Activated T-helper 2 cell treated with anti-CD3 and anti-CD28 coated beads, Interferon-gamma antibody, Interleukin-2, Interleukin-4, amounts not matched to agents 10 μg/mL and 5 μg/mL and 100 μg/mL, durations not matched to agents 14 hours and 24 hours and 36 hours (primary cell): ENCODE measurements at places on chromosomes 4 and X.

DNA sequence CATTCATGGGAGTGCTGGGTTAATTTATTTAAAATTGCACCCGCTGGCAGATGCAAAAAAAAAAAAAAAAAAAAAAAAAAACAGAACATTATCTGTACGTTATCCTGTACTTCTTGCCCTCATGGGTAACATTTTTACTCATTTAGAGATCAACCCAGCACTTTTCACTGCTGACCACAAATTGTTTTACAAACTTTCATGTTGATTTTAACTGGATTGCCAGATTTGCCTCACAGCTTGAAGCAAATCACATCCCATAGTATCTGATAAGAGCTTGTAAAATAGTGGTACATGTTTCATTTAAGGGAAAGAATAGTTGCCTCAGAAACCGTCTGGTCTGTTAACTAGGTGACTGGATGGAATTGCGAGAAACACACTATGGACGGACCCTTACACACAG lies 640.8 kb downstream of the TRIML1 start:
- no peak for DNase-seq

DNA sequence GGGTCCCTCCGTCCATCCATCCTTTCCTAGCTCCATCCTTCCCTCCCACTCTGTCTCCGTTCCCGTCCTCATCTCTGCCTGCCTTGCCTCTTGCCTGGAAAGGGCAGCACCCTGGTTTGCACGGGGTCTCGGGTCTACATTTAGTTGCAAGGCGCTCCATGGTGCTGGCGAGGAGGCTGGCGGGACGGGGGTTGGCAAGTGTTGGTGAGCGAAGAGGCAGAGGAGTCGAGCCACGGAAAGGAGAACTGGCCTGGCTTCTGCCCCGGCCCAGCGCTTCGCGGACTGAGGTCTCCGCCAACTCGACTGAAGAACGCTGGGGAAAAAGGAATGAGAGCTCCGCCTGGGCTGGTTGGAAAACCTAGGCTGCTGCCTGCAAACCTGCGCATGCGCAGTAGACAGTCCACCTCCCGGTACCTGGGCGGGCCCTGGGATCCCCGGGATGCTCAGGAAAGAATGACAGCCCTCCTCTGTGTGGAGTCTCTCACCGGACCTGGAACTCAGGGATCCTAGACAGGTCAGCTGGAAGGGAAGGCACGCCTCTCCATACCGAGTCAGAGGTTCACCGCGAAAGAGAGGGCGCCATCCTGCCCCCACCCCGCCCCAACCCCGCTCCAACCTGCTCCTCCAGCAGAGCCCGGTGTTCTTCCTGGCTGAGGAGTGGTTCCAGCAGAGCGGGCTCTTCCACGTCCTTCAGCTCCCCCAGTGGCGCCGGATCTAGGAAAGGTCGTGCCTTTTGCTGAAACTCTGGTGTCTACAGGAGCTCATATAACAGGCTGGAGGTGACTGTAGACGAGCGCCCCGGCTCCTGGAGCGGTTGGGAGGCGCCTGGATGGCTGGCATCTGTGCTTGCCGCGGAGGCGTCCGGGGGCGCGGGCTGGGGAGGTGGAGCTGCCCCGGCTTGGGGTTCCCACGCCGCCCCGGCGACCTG lies 6.0 kb downstream of the FRG2 start:
- DNase-seq = no peak

GRCh38 chr4:37803348-37803973 lies 23.0 kb upstream of the PGM2 start:
- no peak for DNase-seq

DNA sequence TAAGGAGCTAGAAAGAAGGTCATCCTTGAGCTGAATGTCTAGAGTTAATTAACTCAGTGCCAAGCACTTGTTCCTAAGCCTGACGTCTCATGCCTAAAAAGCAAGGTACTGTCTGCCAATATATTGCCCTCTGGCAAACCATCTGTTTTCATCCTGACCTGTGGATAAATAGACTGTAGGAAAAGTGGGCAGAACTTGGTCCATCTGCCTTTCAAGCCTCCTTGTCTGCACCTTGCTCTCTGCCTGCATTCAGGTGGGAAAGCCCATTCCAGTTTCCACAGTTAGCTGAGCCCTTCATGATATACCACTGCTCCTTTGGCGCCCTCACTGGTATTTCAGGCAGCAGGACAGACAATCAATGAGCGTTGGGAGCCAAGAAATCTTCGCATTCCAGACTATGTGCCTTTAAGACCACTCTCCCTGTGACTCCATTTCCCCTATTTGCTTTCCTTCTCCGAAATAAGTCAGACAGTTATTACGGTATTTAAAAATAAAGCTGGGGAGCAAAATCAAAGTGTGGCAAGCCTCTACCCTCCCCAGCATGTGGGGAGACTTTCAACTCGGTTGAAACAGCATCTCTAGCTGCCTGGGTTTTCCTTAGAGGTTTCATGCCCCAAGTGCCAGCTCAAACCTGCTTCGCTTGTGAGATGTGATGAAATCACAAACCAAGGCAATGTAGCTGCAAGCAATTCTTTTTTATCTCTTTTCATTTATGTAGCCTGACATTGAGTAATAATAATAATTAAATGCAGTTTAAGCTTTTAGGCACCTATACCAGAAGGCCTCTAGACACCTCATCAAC lies 2.5 kb upstream of the CCDC149 start:
- DNase-seq = no peak

DNA sequence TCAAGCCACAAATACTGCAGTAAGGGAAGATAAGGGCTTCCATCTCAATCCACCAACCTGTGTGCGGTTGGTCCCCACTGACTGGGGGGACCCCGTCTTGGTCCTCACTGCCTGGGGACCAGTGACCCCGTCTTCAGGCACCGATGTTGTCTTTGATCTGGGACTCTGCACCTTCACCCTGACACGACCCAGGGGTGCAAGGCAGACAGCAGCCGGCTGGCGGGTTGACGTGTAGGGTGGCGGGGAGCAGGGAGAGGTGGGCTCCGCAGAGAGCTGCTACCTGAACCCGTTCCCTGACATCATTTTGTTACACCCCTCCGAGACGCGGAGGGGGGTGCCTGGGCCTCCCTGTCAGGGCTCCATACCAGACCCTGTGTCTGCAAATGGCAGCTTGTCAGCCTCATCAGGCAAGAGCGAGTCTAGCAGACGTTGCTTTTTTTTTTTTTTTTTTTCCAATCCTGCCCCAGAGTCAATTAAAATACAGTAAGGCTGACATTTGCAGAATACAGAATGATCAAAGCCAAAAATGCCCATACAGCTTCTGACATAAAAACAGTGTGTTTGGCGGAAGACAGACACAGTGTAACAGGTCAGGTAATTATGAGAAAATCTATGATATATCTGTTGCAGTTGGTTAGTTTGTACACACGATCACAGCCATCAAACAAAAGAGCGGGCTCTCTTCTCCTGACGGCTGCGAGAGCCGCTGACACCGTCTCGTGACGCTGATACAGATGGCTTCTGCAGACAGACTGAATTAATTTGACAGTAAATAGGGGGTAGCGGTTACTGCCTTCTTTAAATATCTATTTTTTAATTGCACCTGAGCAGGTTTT lies 118.6 kb downstream of the CRLF2 start:
- DNase-seq = no peak

DNA sequence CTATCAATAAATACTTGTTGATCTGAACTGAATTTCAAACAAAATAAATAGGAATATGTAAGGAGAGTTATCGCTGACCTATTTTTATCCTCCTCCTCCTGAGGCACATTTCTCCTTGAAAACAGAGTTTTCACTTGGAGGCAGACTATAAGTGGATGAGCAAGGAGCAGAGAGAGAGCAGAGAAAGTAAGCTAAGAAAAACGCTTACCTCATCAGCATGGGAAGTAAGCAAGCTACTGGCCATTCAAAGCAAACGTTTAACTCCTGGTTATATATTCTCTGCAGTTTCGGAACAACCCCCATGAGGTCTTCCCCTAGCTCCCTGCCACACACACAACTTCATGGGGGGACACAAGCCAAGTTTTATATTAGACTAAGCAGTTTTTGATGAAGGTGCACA lies 13.2 kb downstream of the ZDHHC9 start:
- no peak for DNase-seq

- DNase-seq = no peak
Observed at GRCh38 chrX:129565046-129565650, 25.1 kb downstream of the OCRL start.

GRCh38 chr4:98546910-98547594 lies 111.4 kb downstream of the TSPAN5 start:
- DNase-seq = no peak

DNA sequence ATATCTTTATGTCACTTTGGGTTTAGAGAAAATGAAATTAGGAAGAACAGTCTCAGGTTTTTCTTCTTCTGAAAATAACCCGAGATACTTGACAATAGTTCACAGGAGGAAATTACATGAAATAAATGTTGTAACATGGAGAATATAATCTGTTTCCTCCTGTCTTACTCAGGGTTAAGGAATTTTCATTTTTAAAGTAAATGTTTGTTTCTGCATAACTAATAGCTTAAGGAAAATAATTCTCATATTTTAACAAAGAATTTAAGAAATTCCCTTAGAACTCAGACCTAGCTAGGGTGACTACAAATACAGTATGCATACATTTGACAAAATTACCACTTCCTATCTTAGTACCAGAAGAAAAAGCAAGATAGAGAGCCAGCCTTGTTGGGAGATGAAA lies 17.2 kb upstream of the SPRY1 start:
- DNase-seq = no peak

DNA sequence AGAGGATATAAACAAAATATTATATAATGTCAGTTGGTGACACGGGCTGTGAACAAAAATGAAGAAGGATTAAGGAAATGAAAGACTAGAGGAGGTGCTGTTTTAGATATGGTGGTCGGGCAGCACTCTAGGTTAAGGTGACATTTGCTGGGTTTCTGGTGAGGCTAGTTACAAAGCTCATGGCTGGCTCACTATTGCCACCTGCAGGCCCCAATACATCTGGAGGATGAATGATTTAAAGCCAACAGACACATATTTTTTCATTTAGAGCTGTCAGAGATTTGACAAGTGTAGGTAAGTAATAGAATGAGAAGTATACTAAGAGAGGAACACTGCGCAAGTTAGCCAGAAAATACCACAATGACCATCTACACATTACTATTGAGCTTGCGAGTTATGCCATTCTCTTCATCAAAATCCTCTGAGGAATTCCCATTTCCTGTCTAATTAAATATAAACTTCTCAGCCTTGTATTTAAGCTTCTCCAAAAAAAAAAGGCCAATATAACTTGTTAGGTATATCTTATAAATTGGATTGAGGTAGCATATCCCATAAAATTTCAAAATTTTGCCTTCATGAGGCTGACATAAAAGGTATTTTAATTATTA lies 6.4 kb upstream of the FGG start:
- DNase-seq = peak; percentile 36

GRCh38 chr4:142126890-142127497 lies 490.6 kb downstream of the IL15 start:
- peak; percentile 24 for DNase-seq

GRCh38 chr4:42440083-42440482 lies 42.8 kb downstream of the SHISA3 start:
- no peak for DNase-seq

GRCh38 chr4:53013873-53014775 lies 152.0 kb downstream of the RASL11B start:
- no peak for DNase-seq

GRCh38 chr4:80077639-80078038 lies 4.6 kb upstream of the ANTXR2 start:
- DNase-seq = no peak

DNA sequence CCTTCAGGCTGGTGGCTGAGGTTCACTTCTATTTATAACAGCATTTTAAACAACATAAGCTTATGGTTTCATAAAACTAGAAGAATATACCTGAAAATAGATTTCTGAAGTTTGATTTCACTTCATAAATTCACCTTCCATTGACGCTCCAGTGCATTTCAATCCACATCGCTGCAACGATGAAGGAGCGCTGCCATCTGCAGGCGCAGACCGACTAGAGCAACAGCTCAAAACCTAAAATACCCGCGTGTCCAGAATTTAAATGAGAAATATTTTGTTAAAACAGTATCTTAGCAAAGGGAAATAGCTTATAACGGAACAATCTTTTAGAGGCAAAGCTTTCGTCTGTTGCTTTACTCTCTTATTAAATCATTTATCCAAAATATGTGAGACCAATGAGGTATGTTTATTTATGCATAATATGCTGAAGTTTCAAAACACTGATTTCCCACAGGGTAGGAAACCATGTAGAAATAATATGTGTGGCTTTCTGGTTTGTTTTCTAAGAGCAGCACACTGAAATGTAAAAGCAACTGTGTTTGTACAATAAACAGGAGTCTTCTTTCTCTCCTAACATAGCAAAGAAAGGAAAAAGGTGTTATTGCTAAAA lies 816.4 kb upstream of the FRG1 start:
- DNase-seq = no peak

GRCh38 chr4:13953083-13953482 lies 325.6 kb upstream of the BOD1L1 start:
- no peak for DNase-seq

DNA sequence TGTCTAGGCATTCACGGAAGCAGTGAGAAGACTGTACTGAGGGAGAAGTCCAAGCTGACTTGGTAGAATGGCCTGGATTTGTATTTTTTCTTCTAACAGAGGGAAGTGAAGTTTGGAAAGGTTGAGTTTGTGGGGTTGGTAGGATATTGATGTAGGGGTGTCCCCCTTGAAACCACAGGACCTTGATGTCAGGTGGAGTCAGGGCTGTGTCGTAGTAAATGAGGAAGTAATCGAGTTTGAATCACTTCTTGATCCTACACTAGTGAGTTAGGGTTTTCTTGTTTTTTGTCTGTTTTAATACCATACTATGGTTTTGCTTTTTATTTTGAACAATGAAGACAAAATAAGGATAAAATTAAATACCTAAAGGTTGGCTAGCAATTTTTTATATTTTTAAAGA lies 30.1 kb upstream of the ANAPC4 start:
- no peak for DNase-seq

DNA sequence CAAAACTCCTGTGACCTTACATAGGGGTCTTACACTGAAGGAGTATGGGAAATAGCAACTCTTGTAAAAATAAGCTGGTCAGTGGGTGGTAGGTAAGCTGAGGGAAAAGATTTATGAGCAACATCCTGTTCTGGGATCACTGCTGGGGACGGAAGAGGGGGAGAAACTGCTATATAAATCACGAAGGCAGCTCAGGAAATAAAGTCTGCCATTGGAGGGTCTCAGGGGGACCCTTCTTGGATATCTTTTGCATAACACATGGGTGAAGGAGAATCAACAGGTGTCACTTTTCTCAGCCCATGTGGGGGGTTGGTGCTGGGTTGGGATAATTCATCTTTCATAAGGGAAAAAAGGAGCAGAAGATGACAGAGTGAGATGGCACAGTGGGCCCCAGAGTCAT lies 33.7 kb downstream of the AFF1 start:
- no peak for DNase-seq

DNA sequence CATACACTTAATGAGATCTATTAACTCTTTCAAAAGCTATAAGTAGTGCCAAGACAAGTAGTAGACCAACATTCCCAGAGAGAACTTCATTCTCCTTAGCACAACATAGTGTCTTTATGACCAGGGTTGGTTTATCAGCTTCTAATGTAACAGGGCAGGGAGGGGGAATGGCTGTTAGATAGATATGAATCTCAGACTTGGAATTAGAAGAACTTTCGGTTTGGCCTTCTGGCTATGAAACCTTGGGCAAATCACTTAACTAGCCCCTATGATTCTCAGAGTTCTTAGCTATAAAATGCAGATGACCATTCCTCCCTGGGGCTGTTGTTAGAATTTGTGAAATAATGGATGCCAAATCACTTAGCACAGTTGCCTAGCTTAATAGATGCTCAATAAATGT lies 132.2 kb downstream of the SLC10A7 start:
- DNase-seq = no peak

GRCh38 chr4:40963897-40964478 lies 214.2 kb downstream of the NSUN7 start:
- DNase-seq = no peak
